ENCODE measurements at places on chromosomes 3 and 15. TPM values are rescaled to one million over a fixed set of nuclear protein-coding genes. Genes with fewer than 3 reads are reported as not detected.

DNA sequence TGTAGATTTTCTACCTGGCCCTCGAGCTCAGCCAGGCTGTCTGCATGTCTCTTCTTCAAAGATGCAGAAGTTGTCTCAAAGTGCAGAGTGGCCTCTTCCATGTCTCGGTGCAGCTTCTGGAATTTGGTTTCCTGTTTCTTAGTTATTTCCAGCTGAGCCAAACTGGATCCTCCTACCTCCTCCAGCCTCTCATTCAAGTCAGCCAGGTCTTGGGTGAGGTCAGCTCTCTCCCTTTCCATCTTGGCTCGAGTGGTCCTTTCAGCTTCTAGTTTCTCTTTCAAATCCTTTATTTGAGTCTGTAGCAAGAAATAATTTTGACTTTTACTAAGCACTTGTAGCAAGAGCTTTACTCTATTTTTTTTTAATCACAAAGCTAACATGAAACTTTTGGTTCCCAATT, 81.8 kb downstream of the MYH15 start:
- DNase-seq, result no peak

- no peak for DNase-seq
These were observed 191.3 kb downstream of the FOXP1 start for GRCh38 chr3:71392251-71392650.

GRCh38 chr3:177521305-177521704, 324.0 kb upstream of the TBL1XR1 start:
- DNase-seq, result peak; percentile 66

DNA sequence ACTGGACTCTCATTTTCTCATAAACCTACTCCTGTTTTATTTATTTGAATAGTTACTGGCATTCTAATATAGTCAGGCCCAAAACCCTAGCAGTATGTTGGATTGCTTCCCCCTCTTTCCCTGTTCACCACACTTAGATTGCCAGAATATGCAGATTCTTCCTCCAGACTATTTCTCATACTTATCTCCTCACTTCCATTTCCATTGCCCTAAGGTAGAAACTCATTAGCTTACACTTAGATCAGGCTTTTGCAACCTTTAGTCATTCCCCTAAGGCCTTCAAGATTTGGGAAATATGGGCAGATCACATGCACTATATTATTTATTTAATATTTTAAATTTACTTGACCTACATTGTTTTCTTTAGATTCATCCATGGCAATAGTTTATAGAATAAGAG, 98.9 kb downstream of the MEIS2 start:
- DNase-seq, result no peak

DNA sequence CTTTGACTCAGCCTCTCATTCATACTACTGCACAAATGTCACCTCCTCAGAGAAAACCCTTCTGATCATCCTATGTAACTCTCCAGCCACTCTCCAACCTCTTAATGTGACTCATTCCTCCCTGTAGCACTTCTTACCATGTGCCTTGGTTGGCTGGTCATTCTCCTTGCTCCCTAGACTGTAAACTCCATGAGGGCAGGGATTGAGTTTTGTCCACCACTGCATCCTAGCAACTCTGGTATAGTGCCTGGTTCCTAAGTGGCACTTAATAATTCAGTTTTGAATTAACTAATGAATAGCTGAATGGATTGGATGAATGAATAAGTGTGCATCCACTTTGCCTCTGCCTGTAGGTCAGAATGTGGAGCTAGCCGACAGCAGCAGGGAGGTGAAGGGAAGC, 202.5 kb upstream of the HES1 start:
- no peak for DNase-seq

DNA sequence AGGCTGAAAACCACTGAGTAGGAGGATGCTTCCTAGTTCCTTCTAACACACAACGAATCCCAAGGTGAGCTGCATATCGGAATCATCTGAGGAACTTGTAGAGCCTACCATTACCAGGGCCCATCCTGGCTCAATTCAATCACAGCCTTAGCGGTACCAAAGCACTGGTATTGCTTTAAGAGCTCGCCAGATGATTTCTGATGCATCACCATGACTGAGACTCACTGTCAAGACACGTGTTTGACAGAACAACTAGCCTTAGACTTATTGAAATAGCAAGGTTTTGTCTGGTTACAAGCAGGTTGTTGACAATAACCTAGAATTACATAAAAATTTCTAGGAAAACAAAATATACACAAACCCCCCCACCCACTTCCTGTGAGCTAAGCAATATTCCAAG, 68.5 kb downstream of the CBLB start:
- no peak for DNase-seq

DNA sequence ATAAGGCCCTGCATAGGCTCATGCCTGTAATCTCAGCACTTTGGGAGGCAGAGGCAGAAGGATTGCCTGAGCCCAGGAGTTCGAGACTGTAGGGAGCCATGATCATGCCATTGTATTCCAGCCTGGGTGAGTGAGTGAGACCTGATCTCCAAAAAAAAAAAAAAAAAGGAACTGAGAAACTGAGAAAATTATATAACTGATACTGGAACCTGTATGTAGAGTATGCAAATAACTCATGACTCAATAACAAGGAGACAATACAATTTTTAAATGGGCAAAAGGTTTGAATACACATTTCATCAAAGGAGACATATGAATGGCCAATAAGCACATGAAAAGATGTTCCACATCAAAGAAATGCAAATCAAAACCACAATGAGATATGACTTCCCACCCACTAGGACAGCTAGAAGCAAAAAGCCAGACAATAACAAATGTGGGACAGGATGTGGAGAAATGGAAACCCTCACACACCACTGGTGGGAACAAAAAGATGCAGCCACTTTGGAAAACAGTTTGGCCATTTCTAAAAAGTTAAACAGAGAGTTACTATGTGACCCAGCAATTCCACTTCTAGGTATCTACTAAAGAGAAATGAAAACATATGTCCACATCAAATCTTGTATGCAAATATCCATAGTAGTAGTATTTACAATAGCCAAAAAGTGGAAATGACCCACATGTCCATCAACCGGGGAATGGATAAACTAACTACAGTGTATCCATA, 70.7 kb downstream of the IQSEC1 start:
- DNase-seq, result no peak

The C3orf85 gene
- total RNA-seq, result 18.8 TPM

GRCh38 chr3:153903430-153903829, 217.8 kb upstream of the ARHGEF26 start:
- no peak for DNase-seq

DNA sequence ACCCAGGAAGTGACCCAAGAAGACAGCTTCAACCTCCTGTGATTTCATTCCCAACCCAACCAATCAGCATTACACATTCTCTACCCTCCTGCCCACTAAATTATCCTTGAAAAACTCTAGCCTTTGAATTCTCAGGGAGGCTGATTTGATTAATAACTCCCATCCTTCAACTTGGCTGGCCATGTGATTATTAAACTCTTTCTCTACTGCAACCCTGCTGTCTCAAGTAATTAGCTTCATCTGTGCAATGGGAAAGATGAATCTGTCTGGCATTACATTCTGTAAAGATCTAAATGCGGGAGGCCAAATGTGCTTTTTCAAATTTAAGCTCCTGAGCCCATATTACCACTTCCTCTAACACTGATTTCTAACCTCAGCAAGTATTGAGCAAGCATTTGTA, 95.9 kb upstream of the STT3B start:
- no peak for DNase-seq

The P3H2 gene
- total RNA-seq, result 22.2 TPM

DNA sequence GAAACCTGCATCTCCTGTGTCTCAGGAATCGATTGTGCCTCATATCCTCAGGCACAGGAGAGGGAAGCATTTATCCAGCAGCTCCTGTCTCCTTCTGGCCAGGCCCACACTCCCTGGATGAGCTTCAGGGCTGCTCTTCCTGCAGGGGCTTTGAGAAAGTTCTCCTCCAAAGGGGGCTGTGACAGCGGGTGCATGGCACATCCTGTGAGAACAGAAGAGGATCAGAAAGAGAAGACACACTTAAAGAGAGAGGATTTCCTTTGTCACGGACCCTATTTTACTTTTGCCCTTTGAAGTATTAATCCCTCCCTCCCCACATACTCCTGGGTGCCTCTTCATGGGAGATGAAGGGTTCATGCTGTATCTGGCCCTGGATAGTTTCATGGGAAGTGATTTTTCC, 46.0 kb downstream of the MFSD1 start:
- no peak for DNase-seq

The MESP2 gene
- 5.4 TPM for total RNA-seq

The BCL2A1 gene
- 1.5 TPM for total RNA-seq

Data from colonic mucosa (tissue), 4 donors.